BJ (cell line): ENCODE measurements at places on chromosomes 7 and 10.

GRCh38 chr7:146486519-146486918 is 369.9 kb downstream of the CNTNAP2 start:
- no peak for DNase-seq

- peak; percentile 12 for DNase-seq
Measured at GRCh38 chr7:100675581-100676350, 2.2 kb downstream of the GNB2 start.

DNA sequence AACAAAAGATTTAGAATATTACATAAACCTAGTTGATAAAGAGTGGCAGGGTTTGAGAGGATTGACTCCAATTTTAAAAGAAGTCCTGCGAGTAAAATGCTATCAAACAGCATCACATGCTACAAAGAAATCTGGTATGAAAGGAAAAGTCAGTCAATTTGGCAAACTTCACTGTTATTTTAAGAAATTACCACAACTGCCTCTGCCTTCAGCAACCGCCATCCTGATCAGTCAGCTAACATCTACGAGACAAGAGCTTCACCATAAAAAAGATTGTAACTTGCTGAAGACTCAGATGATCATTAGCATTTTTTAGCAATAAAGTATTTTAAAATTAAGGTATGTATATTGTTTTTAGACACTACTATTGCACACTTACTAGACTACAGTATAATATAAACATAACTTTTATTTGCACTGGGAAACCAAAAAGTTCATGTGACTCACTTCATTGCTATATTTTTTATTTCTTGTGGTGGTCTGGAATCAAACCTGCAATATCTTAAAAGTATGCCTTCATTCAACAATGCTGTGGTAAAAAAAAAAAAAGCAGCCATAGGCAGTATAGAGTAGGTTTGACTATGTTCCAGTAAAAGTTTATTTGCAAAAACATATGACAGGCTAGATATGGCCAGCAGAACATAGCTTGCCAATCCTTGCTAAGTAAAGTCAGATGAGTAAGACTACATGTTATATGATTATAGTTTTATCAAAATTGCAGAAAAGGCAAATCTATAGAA is 74.4 kb downstream of the GLCCI1 start:
- no peak for DNase-seq

- DNase-seq: no peak
Measured at GRCh38 chr10:48383393-48383792, 76.9 kb downstream of the MAPK8 start.

DNA sequence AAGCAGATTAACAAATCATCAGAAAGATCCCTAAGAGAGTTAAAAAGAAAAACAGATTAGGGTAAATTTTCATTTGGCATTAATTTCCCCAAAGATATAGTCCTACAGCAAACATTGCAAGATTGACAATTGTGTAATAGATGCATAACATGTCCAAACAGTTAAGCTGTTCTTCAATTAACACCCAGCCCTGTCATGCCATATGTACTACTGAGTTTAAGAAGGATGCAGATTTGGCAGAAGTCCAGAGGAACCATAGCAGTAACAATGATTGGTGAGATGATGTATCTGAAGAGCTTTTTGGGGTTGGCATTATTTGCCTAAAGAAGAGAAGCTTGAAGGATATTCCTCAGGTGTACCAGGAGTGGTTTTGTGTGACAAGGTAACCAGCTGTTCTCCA is 287.6 kb downstream of the LRMDA start:
- DNase-seq: no peak

- DNase-seq: no peak
Measured at GRCh38 chr10:117432866-117433265, 57.6 kb upstream of the PDZD8 start.
